ENCODE measurements at places on chromosomes 5 and 9. TPM values are rescaled to one million over a fixed set of nuclear protein-coding genes. Genes with fewer than 3 reads are reported as not detected.

- DNase-seq = no peak
Measured at GRCh38 chr5:148831590-148832565, 5.5 kb downstream of the ADRB2 start.

- no peak for DNase-seq
Measured at GRCh38 chr5:3346111-3346820, 249.4 kb upstream of the IRX1 start.

- DNase-seq = no peak
Measured at GRCh38 chr9:93686127-93686879, 109.9 kb downstream of the PHF2 start.

GRCh38 chr5:181204826-181205760 lies at the start of gene TRIM7:
TSS of gene TRIM7 (minus strand) at chr5:181205196. CDS start at chr5:181205110, 86 bp downstream.
- DNase-seq = no peak

DNA sequence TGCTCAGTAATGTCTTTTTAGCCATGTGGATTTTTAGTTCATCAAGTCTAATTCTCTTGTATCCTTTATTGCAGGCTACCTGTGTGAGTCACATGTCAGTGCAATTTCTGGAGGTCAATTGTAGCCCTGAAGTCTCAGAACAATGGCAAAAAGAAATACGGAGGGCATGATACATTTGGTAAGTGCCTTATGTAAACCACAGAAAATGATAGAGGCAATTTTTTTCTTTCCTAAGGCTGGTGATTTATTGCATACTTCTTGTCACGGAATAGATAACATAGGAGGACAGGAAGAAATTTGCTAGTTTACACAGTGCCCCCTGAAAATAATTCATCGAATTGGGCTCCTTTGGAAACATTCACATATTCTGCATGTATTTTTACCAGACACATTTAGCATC lies 235.9 kb downstream of the DMRTA1 start:
- DNase-seq = no peak

STC2 gene
- polyA plus RNA-seq = 5.0 TPM

ECM2 gene
- 35.4 TPM for polyA plus RNA-seq

RMRP gene
- polyA plus RNA-seq = not detected

COL5A1 gene
- 130 TPM for polyA plus RNA-seq
